ENCODE measurements at places on chromosomes 1 and 21. TPM values are rescaled to one million over a fixed set of nuclear protein-coding genes. Genes with fewer than 3 reads are reported as not detected.

GRCh38 chr1:59526240-59526639 is 229.3 kb downstream of the FGGY start:
- no peak overlapping the region for H3K27ac ChIP-seq
- H3K27me3 ChIP-seq: no peaks in the 10 kb centered on the region

DNA sequence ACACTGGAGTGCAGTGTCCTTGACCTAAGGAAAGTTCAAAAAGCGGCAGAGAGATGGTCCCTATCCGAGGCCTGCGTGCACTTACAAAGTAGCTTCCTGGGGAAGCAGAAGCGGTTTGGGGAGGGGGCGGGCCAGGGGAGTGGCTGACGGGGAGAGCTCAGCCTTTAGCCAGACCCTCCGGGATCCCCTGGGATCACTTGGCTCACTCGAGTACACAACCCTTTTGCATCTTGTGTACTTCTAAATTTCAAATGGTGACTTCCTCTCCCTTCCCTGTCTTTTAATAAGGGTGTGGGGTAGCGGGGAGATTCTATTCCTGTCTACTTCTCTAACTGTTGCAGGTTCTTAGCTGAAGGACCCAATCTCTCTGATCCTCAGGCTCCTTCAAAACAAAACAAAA is 18.1 kb upstream of the SNX27 start:
- H3K36me3 ChIP-seq: no peaks in the 10 kb centered on the region
- no peaks in the 10 kb centered on the region for H3K27me3 ChIP-seq
- peaks cover 13% of the 10 kb centered on the region for H3K4me1 ChIP-seq
- H3K27ac ChIP-seq: no peak overlapping the region

GRCh38 chr1:47406966-47407365 is 9.1 kb upstream of the FOXE3 start:
- DNase-seq: no peak
- H3K4me3 ChIP-seq: no peak overlapping the region
- H3K36me3 ChIP-seq: no peaks in the 10 kb centered on the region

DNA sequence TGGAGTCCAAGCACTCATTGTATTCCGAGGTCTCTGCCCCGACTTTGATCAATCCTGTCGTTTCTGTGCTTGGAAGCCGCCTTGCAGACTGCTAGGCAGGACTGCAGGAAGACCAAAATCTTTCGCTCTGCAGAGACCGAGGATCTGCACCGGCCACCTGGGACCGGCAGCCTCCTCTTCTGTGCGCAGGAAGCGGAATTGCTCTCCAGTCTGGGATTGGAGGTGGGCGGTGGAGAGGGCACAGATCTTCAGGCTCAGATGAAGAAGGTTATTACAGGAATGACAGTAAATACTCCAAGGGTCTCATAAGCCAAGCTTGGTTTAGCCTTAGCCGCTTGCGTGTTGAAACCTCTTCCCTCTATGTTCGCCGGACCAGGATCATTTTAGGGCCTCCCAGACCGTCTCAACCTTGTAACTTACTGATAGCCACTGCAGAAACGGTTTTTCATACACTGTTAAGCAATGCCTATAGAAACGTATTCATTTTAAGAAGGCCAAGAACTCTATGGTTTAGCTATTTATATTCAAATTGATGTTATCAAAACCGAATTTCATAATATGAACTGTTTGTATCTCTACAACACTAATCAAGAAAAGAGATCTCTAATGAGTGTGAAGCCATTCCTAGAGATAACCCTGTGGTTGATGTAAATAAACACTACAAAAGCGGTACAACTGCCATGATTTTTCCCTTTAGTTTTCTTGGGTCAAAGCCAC is 1.1 kb downstream of the MIA3 start:
- H3K27ac ChIP-seq: no peak overlapping the region
- H3K36me3 ChIP-seq: no peaks in the 10 kb centered on the region
- H3K4me3 ChIP-seq: peak overlapping the region; percentile 67
- no peak for DNase-seq
- no peaks in the 10 kb centered on the region for H3K27me3 ChIP-seq
- H3K4me1 ChIP-seq: peaks cover 16% of the 10 kb centered on the region

DNA sequence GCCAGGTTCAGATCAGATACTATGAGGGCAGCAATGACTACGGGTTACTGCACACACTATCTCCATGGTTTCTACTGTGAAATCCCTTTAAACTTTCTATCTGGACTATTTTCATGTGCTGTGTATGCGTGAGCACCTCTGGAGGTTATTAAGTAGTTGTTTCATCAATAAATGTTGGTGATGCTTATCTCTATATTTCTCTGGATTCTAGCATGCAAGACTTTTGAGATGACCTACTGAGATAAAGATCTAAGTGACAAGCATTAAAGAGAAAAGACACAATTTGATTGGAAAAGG is 194.0 kb downstream of the NRIP1 start:
- H3K27ac ChIP-seq: peak overlapping the region; percentile 59
- peaks cover 62% of the 10 kb centered on the region for H3K4me1 ChIP-seq
- H3K27me3 ChIP-seq: no peaks in the 10 kb centered on the region
- H3K4me3 ChIP-seq: no peak overlapping the region

DNA sequence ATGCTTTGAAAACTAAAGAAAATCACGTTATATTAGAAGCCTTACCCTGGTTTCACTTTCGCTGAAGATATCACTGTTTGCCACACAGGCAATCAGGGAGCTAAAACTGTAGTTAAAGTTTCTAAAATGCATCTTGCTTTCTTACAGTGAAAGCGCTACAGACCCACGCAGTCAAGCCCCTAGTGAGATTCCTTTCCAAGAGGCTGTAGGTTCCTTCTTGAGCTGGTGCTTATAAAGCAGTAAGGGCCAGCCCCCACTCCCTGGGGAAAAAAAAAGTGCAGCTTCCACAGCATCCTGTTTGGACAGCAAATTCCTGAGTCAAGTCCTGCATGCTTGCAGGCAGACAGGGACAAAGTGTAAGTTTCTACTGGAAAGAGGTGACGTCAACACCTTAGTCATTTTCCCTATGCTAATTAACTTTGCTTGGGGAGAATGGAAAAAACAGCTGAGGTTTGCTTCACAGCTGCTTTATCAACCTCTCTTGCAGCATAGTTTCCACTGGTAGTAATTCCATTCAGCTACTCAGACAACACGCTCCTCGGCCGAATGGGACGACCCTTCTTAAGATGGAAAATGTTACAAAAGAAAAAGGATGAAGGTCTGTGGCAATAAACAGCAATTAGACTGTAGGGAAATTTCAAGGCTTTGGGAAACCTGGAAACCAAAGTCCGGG is 14.7 kb upstream of the KCNE1 start:
- H3K36me3 ChIP-seq: no peaks in the 10 kb centered on the region
- peaks cover 10% of the 10 kb centered on the region for H3K4me1 ChIP-seq
- no peak overlapping the region for H3K4me3 ChIP-seq
- H3K27ac ChIP-seq: no peak overlapping the region
- DNase-seq: peak; percentile 74
- H3K27me3 ChIP-seq: no peaks in the 10 kb centered on the region

- H3K27me3 ChIP-seq: no peaks in the 10 kb centered on the region
- H3K27ac ChIP-seq: no peak overlapping the region
- no peak overlapping the region for H3K4me3 ChIP-seq
- peaks cover 11% of the 10 kb centered on the region for H3K36me3 ChIP-seq
- no peaks in the 10 kb centered on the region for H3K4me1 ChIP-seq
- DNase-seq: no peak
Observed at GRCh38 chr1:150083907-150084306, 16.3 kb downstream of the VPS45 start.

GRCh38 chr1:56798053-56798471 is 21.1 kb downstream of the FYB2 start:
- H3K36me3 ChIP-seq: no peaks in the 10 kb centered on the region
- 0 out of 2 replicates have a peak, but pooled peaks cover 4% of the 10 kb centered on the region for H3K4me1 ChIP-seq
- H3K27ac ChIP-seq: no peak overlapping the region
- DNase-seq: no peak

- H3K27ac ChIP-seq: no peak overlapping the region
- DNase-seq: no peak
- no peaks in the 10 kb centered on the region for H3K27me3 ChIP-seq
Observed at GRCh38 chr1:235102993-235103411, 25.6 kb downstream of the TOMM20 start.

- no peak for DNase-seq
- H3K27me3 ChIP-seq: 0 out of 2 replicates have a peak, but pooled peaks cover 2% of the 10 kb centered on the region
- no peak overlapping the region for H3K4me3 ChIP-seq
- H3K27ac ChIP-seq: no peak overlapping the region
- no peaks in the 10 kb centered on the region for H3K36me3 ChIP-seq
Observed at GRCh38 chr1:4506591-4506990, 147.8 kb upstream of the AJAP1 start.

GRCh38 chr1:155186067-155186793 is 12.6 kb downstream of the TRIM46 start:
- no peaks in the 10 kb centered on the region for H3K36me3 ChIP-seq
- no peak overlapping the region for H3K27ac ChIP-seq
- H3K4me3 ChIP-seq: no peak overlapping the region
- no peak for DNase-seq

DNA sequence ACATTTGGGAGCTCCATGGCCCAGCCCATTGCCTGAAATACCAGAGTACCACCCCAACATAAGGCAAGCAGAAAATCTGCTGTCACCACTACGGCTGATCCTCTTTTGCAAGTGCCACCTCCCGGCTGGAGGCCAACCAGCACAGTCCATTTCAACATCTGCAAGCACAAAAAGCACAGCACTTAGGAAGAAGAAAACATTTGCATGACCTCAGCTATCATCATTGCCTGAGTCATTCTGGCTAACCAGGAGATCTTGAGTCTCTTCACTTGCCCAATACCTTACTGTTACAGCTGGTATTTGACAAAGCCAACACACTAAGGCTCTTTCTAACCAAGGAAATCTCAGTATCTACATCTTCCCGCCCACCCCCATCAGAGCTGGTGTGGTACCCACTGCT is 55.9 kb downstream of the NEK7 start:
- H3K27ac ChIP-seq: no peak overlapping the region
- H3K4me1 ChIP-seq: no peaks in the 10 kb centered on the region
- no peak overlapping the region for H3K4me3 ChIP-seq
- no peak for DNase-seq
- H3K36me3 ChIP-seq: no peaks in the 10 kb centered on the region

DNA sequence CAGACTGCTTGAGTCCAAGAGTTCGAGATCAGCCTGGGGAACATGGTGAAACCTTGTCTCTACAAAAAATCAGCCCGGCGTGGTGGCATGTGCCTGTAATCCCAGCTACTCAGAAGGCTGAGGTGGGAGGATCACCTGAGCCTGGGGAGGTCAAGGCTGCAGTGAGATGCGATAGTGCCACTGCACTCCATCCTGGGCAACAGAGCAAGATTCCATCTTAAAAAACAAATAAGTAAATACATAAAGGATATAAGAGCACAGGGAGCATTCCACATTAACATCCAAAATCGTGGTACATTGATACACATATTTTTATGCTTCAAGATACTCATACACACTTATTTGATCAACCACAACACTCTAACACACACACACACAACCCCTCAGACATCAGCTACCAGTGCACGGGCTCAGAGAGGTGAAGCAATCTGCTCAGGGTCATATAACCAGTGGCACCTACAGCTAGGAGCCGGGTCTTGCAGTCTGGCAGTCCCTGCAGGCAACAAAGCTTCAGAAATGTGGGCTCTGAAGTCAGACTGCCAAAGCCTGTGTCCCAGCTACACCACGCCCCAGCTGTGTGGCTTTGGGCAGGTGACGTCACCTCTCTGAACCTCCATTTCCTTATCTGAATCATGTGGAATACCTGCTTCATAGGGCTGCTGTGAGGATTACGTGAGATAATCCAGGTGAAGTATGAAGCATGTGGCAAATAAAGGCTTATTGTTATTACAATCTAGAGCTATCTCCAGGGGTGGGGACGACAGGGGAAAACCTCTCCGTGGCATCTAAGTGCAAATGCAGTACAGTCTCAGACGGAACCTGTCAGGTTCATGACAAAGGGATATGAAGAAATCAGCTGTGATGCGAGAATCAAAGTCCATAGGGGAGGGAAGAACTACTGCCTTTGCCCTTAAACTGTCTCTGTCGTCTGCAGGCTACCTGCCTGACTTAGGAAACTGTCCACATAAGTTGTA is 4.8 kb upstream of the CRYBG2 start:
- H3K27me3 ChIP-seq: no peaks in the 10 kb centered on the region
- peak; percentile 51 for DNase-seq
- H3K4me1 ChIP-seq: peaks cover 57% of the 10 kb centered on the region
- H3K36me3 ChIP-seq: no peaks in the 10 kb centered on the region
- H3K27ac ChIP-seq: no peak overlapping the region

- H3K27me3 ChIP-seq: no peaks in the 10 kb centered on the region
- no peaks in the 10 kb centered on the region for H3K4me1 ChIP-seq
- DNase-seq: no peak
Observed at GRCh38 chr1:155776414-155776813, 80.6 kb downstream of the GON4L start.

DNA sequence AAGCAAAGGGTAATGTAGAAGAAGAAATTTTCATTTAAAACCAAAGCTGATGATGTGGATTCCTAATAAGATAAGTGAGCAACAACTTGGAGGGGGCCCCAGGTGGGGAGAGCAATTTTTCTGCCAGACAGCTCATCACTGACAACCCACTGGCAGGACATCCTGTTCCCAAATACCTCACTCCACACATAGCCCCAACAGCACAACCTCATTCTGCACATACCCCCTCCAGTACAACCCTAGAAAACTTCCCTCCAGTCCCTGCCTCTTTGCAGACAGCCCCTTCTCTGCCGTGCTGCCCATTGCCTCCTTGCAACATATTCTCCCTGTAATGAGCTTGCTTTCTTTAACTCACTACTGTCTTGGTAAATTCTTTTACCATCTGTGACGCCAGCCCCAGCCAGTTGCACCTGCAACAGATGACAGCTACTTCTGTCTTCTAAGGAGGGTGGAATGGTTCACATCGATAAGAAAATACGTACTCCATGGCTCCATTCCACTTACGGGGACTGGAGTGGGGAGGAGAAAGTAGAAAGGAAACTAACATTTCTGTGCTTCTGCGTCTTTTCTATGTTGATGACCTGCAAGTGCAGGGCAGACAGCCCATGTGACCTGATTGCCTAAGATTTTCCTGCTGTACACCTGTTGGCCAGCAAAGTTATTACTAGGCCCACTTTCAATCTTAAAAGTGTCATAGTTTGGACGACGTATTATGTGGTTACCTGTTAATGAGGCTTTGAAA is 14.7 kb downstream of the RHEX start:
- H3K4me1 ChIP-seq: no peaks in the 10 kb centered on the region
- H3K4me3 ChIP-seq: no peak overlapping the region

DNA sequence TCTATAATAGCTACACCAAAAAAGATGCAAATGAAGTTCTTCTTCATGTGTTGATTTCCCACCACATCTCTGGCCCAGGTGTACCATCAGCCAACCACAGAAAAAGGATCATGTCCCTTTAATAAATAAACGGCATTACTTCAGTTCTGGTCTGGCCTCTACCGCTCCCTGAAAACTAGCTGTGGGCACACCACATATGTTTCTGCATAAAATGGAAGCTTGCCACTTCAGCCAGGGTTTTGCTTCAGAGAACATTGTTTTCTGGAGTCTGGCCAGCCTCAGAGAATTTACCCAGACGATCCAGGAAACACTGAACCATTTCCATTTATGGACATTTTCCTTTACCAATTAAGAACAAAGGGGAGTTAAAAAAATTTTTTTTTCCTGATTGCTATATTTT is 5.8 kb upstream of the LAMC2 start:
- no peaks in the 10 kb centered on the region for H3K27me3 ChIP-seq
- DNase-seq: no peak
- H3K4me1 ChIP-seq: peaks cover 5% of the 10 kb centered on the region
- no peak overlapping the region for H3K27ac ChIP-seq

KRTAP12-2 gene
- not detected for total RNA-seq

S100B gene
- total RNA-seq: not detected

DIPK1A gene
- 4.3 TPM for total RNA-seq
